ENCODE measurements at places on chromosomes 16 and 17.

GRCh38 chr17:72813481-72813880, 279.0 kb downstream of the SLC39A11 start:
- no peak for DNase-seq

DNA sequence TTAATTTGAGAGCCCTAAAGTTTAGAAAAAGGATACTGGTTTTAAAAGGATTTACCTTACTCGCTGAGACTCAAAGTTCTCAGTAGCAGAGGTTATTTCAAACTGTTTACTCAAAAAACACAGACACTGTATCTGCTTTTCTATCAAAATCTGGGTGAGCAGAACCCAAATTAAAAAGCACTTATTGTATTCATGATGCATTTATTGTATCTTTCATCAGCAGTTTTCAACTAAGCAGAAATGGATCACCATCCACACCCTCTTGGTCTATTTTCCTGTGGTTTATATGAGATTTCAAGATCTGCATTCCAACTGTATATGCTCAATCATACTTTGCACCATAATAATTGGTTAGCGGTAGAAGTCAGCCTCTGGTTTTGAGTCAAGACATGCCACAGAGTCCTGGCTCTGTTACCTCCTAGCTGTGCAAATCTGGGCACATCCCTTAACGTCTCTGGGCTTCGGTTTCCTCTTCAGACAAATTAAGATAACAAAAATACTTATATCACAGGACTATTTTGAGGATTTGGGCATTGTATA, 109.5 kb downstream of the ASIC2 start:
- no peak for DNase-seq

- no peak for DNase-seq
These were observed 6.7 kb upstream of the PRPSAP2 start for GRCh38 chr17:18851201-18851600.

GRCh38 chr16:66261826-66262225, 104.7 kb upstream of the CDH5 start:
- DNase-seq, result no peak

- no peak for DNase-seq
These were observed 113.8 kb upstream of the SMURF2 start for GRCh38 chr17:64775701-64776570.

DNA sequence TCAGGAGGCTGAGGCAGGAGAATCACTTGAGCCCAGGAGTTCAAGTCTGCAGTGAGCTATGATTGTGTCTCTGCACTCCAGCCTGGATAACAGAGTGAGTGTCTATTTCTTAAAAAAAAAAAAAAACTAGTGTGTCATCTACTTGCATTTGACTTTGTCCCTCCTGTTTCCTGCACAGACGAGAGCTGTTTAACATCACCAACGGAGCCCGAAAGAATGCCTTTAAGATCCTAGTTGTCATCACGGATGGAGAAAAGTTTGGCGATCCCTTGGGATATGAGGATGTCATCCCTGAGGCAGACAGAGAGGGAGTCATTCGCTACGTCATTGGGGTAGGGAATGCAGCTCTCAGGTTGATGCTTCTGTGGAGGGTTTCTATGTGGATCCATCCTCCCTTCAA, 13.4 kb downstream of the ITGAM start:
- DNase-seq, result no peak

Measured in DMS 273 treated with DMSO at 0.1 percent for 48 hours (cell line).